ENCODE measurements at places on chromosomes 2 and 18. TPM values are rescaled to one million over a fixed set of nuclear protein-coding genes. Genes with fewer than 3 reads are reported as not detected.

GRCh38 chr2:102772659-102773058 lies 10.8 kb downstream of the TMEM182 start:
- DNase-seq = no peak

- no peak for DNase-seq
Measured at GRCh38 chr2:56505885-56506284, 322.1 kb downstream of the CCDC85A start.

DNA sequence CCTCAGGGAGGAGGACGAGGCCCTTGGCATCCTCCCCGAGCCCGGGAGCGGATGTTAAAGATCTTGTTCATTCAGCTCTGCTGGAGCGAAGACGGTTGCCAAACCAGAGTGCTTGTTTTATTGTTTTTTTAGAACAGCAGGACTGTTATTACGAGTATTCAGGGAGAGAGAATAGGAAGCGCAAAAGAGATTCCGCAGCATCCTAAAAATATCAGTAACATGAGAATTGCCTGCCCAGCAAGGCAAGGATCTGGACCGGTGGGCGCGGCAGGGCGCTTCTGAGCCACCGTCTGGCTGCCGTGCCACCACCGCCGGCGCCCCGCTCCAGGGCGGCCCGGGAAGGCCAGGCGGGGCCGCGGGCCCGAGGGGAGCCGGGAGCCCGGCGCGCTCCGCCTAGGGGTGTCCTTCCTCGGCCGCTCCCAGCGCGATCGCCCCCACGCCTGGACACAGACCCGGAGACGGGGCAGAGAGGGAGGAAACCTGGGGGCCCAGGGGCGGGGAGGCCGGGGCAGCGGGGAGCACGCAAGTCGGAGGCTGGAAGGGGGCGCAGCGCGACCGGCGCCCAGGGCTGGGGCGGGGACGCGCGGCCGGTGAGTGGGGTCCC lies 843 bp downstream of the CYS1 start:
- peak; percentile 70 for DNase-seq

- no peak for DNase-seq
Measured at GRCh38 chr18:74377776-74378175, 62.1 kb downstream of the C18orf63 start.

GRCh38 chr2:238289574-238289973 lies 1.2 kb upstream of the PER2 start:
- DNase-seq = no peak

- DNase-seq = no peak
Measured at GRCh38 chr2:162002623-162003235, 71.3 kb downstream of the DPP4 start.

DNA sequence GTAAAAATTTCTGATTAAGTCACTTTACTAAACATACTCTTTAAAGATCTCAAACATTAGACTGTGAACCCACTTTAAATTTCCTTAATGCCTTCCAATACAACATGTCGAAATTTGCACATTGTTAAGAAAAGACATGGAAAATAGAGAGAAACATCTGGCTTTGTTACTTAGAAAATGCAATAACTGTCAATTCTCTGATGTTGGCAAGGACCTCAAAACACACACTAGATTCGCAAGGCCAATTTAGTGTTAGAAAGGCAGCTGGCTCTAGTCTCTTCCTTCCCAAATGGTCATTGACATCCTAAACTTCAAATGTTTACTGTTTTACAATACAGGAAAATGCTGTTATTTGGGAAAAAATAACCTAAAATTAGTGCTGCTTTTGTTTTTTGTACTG lies 110.6 kb downstream of the UPP2 start:
- DNase-seq = no peak

GRCh38 chr2:14756122-14756541 lies 123.6 kb downstream of the LRATD1 start:
- no peak for DNase-seq

DNA sequence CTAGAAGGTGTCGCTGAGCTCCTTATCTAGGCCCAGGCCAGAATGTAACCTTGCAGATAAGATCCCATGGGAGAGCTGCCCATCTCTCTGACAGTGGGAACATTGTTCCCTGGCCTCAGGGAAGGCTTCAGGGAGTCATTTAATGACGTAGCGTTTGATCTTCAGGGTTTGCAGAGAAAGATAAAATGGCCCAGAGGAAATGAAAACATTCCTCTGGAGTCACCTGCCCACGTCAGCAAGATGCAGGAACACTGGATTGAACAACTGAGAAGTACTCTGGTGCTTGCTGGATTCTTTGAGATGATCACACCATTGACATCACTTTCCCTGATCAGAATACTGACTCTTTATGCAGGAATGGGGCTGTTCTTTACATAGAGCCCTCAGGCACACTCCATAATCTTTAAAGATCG lies 51.6 kb downstream of the MAPK4 start:
- DNase-seq = no peak

DNA sequence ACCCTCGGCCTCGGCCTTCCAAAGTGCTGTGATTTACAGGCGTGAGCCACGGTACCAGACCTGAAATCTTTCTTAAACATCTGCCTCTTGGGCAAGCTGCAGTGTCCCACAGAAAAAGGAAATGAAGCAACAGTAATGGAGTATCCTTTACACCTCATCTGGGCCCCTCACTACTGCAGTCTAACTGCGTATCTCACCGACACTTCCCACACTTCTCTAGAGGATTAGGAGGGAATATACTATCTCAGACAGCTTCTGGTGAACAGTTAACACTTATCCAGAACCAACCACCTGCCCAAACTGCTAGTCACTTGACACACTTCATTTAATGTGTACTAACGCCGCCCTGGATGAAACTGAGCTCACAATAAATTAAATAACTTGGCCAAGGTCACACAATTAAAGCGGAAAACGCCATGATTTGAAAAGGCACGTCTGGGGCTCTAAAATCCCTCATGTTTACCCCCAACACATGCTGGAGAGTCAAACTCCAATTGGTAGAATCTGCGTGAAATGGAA lies 993 bp downstream of the COX7A2L start:
- no peak for DNase-seq

- peak; percentile 51 for DNase-seq
Measured at GRCh38 chr2:218438596-218438995, 19.7 kb downstream of the VIL1 start.

DNA sequence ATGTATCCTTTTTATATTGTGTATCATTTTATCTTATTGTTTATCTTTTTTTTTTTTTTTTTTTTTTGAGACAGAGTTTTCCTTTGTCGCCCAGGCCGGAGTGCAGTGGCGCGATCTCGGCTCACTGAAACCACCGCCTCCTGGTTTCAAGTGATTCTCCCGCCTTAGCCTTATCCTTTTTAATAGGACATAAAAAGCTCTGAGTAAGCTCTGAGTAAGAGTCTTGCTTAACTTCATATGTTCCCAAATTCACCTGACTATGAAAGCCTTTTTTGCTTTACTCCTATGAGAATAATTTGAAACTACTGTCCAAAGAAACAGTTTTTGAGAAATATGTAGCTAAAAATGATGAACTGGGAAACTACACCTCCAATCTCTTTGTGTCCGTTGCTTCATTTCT lies 525.5 kb downstream of the IRS1 start:
- no peak for DNase-seq

- no peak for DNase-seq
Measured at GRCh38 chr2:201344663-201345366, 12.3 kb downstream of the FLACC1 start.

DNA sequence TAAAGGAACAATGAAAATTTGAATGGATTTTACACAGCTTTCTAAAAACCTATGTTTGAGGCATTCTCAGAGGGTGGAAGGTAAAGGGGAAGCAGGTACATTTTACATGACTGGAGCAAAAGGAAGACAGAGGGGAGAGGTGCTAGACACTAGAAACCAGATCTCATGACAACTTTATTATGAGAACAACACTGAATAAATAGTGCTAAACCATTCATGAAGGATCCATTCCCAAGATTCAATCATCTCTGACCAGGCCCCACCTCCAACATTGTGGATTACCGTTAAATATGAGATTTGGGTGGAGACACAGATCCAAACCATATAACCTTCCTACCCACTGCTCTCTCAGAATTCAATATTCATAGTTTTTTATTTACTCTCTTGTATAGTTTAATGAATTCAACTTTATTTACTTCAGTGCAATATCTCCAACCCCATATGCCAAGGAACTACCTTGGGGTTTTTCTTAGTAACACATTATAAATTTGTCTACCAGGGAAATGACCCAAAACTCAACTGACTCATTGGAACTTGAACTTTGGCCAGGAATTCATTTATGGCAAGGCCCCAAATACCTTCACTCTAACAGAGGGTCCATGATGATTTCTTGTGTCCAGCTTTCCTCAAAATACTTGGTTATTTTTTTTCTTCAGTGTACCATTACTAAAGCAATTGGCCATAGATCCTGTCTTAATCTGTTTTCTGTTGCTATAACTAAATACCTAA lies 317.8 kb downstream of the GULP1 start:
- DNase-seq = no peak

DNA sequence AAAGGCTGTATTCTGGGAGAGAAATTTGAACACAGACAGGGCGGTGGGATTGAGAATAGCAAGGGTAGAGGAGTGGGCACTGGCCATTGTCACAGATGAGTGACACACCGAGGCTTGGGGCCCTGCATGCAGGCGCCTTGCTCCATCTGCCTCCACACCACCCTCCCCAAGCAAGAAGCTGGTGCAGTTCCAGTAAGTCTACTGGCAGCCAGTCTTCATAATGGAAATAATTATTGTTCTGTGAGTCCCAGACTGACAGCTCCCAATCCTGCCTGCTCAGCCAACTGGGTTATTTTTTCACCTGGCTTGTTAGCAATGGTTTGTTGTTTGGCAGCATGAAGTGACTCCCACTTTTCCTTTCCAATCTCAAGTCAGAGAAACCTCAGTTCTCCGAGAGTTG lies 13.0 kb downstream of the TTC32 start:
- no peak for DNase-seq

- no peak for DNase-seq
Measured at GRCh38 chr2:167702227-167702626, 545.2 kb downstream of the STK39 start.

PLEKHM3 gene
- 13.3 TPM for total RNA-seq

CPO gene
- 0.27 TPM for total RNA-seq

PCARE gene
- total RNA-seq = 0.84 TPM

SANBR gene
- total RNA-seq = 6.4 TPM

CYP27C1 gene
- 0.10 TPM for total RNA-seq

CLIP4 gene
- total RNA-seq = 31.4 TPM

NUP35 gene
- total RNA-seq = 7.6 TPM

SLC16A14 gene
- total RNA-seq = 4.0 TPM

GCG gene
- not detected for total RNA-seq

Measured in left ventricle myocardium superior (tissue), 1 donor.